ENCODE measurements at places on chromosomes 2 and 18.

DNA sequence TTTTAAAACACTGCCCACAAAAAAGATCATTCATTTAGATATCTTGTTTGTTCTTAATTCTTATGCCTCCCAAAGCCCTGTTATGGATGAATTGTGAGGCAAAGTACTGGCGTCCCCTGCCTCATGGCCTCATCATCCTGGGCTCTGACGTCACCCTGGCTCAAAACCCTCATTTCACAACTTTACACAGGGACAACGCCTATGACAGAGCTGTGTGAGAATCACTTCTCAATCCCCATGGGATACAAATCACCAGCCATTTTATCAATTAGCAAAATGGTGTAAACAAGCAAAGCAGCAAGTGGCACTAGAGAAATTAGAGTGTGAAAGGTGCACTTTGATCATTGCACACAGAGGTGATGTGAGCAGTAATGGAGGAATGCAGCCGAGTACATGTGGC, 16.6 kb downstream of the FHOD3 start:
- peak; percentile 91 for DNase-seq

DNA sequence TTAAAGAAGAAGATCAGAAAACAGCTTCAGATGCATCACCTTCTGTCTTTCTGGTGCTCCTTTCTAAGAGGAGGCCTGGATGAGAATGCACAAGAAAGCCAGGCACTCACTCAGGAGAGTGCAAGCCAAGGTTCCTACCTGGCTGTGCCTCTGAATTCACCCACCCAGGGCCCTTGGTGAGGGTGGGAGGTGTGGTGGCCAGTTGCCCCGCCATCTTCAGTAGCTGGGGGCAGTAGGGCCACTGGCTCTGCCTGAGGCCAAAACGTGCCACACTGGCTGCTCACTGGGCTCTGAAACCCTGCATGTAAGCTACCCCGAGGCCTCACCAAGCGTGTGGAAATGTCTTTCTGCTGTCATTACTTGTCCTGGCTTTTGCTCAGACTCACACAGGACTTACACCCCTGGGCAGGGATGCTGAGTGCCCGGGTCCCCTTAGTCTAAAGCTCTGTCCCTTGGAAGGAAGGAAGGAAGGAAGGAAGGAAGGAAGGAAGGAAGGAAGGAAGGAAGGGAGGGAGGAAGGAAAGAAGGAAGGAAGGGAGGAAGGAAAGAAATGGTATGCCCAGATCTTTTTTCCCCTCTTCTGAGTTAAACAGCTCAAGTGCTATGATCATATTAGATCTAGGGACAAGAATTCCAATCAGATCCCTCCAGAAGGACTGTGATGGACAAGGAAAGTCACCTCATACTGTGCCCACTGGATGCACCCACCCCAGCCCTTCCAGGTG, 8.5 kb upstream of the LBH start:
- no peak for DNase-seq

DNA sequence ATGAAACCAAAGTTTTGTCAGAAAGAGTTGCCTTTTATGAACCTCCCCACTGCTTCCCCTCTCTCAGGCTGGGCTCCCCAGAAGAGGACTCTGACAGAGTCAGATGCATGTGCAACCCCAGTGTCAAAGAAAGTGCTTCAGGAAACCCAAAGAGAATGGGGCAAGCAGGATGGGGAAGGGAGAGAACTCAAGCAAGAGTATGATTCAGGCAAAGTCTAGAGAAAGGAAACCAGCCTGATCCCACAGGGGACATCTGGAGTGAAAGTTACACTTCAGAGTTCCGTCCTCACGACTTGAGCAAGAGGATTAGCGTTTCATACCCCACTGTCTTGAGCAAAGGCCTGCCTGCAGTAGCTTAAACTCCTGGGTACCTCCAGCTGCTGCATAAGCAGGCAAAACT, 51.8 kb upstream of the EPC2 start:
- no peak for DNase-seq

DNA sequence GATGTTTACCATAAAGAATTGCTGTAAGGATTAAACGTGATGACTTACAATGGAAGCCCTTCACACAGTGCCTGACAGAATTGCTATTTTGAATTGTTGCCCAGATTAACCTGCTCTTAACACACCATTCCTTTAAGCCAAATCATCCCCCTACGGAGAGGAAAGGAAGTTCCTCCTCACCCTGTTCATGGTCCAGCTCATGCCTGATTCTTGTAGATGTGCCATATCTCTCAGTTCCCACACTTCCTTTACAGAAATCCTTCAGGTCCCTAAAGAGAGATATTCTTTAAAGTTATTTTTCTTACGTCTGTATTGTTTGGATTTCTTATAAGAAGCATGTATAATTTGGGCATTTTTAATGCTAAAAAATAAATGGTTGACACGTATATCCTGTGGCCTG, 127.5 kb upstream of the DAPL1 start:
- peak; percentile 82 for DNase-seq

GRCh38 chr2:31054842-31055388, 83.3 kb downstream of the GALNT14 start:
- DNase-seq = no peak

GRCh38 chr2:145887915-145888314, 1368.0 kb upstream of the ZEB2 start:
- no peak for DNase-seq

DNA sequence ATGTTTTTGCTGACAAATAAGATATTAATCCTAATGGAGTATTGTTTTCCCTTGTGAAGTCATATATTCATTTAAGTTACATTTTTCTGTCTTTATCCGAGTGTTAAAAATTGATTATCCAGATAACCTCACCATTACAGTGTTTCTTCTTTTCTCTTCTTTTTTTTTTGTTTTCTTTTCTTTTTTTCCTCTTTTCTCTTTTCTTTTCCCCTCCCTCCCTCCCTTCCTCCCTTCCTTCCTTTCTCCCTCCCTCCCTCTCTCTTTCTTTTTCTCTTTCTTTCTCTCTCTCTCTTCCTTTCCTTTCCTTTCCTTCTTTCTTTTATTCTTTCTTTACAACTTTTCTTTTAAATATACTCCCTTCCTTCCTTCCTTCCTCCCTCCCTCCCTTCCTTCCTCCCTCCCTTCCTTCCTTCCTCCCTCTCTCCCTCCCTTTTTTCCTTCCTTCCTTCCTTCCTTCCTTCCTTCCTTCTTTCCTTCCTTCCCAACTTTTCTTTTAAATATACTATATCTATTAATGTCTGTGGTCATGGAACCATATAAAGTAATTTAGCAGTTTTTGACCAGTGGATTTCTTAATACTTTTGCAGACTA, 40.9 kb downstream of the UBE2E3 start:
- no peak for DNase-seq

DNA sequence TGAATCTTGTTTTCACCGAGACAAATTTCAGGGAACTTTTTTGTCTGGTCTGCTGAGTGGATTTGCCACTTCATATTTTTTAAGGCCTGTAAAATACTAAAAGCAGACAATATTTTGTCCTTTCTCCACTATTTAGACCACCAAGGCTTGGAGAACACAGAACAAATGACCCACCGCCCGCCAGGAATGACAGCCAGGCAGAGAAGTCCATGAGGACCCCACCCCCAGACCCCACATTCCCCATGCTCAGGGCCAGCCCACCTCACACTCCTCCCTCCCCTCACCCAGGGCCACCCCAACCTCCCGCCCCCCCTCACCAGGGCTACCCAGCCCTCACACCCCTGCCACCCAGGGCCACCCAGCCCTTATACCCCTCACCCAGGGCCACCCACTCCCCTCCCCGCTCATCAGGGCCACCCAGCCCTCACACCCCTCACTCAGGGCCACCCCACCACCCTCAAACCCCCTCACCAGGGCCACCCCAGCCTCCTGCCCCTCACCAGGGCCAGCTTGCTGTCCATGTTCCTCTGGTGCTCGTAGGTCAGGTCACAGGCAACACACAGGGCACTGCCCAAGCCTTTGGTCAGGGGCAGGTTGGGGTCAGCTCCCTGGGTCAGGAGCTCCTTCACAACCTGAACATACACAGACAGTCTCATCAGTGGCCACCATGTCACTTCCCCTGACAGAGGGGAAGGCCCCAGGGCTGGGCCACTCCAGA, 50.6 kb downstream of the ANKMY1 start:
- no peak for DNase-seq

DNA sequence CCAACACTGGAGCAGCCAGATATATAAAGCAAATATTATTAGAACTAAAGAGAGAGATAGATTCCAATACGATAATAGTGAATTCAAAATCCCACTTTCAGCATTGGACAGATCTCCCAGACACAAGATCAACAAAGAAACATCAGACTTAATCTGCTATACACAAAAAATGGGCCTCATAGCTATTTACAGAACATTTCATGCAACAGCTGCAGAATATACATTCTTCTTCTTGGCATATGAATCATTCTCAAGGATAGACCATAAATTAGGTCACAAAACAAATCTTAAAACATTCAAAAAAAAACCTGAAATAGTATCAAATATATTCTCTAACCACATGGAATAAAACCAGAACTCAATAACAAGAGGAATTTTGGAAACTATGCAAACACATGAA, 23.8 kb upstream of the BAZ2B start:
- DNase-seq = no peak

DNA sequence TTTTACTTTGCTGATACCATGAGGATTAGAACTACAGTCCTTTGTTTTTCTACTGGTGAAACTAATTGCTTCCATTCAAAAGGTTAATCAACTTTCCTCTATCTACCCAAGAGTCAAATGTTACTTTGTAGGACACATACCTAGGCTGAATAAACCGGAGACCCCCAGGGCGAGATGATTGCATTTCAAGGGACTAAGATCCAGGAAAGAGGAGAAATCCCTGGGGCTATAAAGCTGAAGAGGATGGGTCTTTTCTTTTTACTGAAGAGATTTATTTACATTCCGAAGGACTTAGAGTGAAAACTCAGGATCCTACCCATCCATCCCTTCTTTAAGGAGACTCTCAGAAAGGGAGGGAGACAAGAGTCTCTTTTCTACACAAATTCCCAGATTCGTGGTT, 331.9 kb downstream of the CDH19 start:
- DNase-seq = no peak

DNA sequence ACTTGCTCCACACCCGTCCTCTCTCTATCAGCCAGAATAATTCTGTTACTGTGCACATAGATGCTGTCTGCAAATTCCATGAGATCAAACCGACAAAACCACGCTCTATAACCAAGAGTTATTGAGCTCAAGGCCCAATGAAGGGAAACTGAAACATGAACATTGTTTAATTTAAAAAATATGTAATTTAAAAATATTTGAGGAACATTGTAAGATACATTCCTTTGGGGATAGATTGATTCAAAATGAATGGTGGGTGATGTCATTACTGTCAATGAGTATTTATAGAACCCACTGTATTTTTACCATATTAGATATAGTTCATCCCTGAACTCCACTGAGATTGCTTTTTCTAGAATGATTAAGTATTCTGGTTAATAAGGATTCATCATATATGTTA, 50.4 kb downstream of the NCKAP5 start:
- no peak for DNase-seq

DNA sequence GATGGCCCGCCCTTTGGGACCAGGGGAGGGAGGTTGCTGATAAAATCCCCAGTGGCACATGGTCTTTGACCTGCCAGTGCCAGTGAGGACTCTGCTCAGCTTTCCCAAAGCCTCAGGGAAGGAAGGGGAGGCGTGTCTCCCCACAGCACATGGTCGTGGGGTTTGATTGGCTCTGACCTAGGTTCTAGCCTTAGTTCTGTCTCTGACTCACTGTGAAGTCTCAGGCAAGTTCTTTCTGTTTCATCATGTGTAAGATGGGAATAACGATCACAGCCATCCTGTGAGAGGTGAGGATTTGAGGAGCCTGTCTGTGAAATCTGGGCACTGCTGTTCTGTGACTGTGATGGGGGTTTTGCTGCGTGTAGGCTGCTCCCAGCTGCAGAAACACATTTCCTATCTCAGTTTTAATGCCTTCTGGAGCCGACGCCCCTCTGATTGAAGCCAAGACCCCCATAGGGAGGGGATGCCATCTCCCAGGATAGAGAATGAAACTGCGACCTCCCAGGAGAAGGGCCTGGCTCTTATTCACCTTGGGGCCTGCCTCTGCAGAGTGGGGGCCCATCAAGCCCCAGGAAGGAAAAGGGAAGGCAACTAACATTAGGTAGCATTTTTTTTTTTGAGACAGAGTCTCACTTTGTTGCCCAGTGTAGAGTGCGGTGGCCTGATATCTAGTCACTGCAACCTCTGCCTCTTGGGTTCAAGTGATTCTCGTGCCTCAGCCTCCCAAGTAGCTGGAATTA, 84.0 kb downstream of the DDX1 start:
- peak; percentile 26 for DNase-seq

- DNase-seq = no peak
Observed at GRCh38 chr2:156896294-156896693, 361.2 kb upstream of the GALNT5 start.

DNA sequence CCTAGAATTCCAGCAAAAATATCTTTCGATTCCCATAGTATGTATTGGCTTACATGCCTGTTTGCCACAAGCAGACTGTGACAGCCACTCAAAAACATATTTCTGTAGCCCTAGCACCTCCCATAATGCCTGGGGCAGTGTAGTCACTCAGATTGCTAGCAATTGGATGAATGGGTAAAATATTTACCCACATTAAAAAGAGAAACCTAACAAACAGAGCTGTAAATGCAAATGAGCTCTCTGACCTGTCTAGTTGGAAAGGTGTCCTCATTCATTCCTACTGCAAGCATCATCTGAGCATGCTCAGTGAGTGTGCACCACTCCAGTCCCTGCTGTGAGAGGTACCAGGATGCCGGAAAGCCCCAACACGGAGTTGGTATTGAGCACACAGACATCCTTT, 234.0 kb upstream of the RAB12 start:
- DNase-seq = no peak

DNA sequence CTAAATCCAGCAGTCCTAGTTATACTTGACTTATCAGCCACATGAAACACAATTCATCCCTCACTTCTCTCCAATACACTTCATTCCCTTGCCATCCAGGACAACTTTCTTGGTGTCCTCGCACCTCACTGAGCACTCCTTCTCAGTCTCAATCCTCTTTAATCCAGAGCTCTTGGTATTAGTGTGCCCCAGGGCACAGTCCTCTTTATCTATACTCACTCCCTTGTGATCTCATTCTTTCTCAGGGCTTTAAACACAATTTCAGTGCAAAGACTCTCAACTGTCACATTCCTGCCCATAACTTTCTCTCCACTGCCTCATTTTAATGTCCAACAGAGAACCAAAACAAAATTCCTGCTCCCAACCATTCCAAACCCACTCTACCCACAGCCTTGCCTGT, 60.8 kb upstream of the SPOPL start:
- no peak for DNase-seq

- no peak for DNase-seq
Observed at GRCh38 chr2:226759768-226760167, 39.9 kb downstream of the IRS1 start.

All from fibroblast of pulmonary artery (primary cell).